Activated CD4-positive, alpha-beta memory T cell treated with anti-CD3 and anti-CD28 coated beads for 36 hours (primary cell): ENCODE measurements at places on chromosomes 1 and 21. TPM values are rescaled to one million over a fixed set of nuclear protein-coding genes. Genes with fewer than 3 reads are reported as not detected.

DYRK3 gene
- 10.1 TPM for total RNA-seq

C1orf105 gene
- not detected for total RNA-seq

SDC3 gene
- total RNA-seq: 0.17 TPM

ZNF644 gene
- total RNA-seq: 42.5 TPM

DNA sequence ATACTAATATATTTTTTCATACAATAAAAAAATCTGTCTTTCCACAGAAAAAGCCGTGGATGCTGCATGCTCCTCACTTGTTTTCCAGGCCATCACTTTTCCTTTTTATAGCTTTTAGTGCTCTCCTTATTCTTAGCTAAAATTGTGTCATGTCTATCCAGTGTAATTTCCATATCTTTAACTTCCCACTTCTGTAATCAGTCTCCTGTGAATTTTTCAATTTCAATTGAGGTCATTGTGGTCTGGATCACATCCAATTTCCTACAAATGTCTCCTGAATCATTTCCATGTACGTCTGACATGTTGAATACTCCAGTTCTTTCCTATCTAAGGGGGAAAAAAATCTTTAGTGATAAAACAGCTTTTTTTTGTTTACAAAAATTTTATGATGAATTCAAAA, 838.2 kb upstream of the B3GALT2 start:
- H3K4me3 ChIP-seq: no peak overlapping the region
- H3K4me1 ChIP-seq: no peaks in the 10 kb centered on the region
- no peak for DNase-seq
- no peaks in the 10 kb centered on the region for H3K27me3 ChIP-seq

DNA sequence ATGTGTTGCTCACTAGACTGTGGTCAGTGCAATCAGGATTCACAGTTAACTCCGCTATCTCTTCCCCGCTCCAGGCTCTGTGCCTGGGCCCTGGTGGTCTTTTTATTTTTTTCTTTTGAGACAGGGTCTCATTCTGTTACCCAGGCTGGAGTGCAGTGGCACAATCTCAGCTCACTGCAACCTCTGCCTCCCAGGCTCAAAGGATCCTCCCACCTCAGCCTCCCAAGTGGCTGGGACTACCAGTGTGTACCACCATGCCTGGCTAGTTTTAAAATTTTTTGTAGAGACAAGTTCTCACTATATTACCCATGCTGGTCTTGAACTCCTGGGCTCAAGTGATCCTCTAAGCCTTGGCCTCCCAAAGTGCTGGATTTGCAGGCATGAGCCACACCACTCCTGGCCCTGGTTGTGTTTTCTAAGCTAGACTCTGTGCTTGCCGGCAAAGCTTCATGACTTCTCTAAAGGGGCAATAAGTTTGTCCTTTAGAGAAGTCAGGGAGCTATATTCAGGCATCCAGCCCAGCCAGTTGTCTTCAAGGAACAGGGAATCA, 1.4 kb downstream of the RCSD1 start:
- H3K4me3 ChIP-seq: peak overlapping the region; percentile 93
- DNase-seq: no peak
- H3K27me3 ChIP-seq: no peaks in the 10 kb centered on the region
- H3K4me1 ChIP-seq: peaks cover 68% of the 10 kb centered on the region
- peak overlapping the region; percentile 97 for H3K27ac ChIP-seq
- peaks cover 31% of the 10 kb centered on the region for H3K36me3 ChIP-seq

DNA sequence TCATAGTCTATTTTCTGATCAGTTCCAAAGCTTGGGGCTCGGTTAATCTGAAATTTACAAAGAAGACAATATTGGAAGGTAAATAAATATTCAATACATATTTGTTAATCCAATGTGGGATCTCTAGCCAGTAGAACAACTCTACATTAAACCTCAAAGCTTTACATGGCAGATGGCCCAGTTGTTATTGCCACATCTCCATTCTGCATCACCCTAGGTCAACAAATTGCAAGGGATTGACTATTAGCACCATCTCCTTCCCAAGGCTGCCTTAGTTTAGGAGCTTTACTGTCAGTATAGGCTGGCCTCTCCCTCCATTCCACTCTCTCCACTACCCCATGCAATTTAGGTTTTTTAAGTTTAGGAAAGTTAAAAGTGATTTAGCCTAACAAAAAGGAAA, 69.7 kb downstream of the TTLL7 start:
- H3K4me1 ChIP-seq: no peaks in the 10 kb centered on the region
- H3K4me3 ChIP-seq: no peak overlapping the region
- peaks cover 6% of the 10 kb centered on the region for H3K27me3 ChIP-seq

- no peak for DNase-seq
- no peak overlapping the region for H3K27ac ChIP-seq
- no peaks in the 10 kb centered on the region for H3K36me3 ChIP-seq
- peaks cover 7% of the 10 kb centered on the region for H3K27me3 ChIP-seq
- peaks cover 2% of the 10 kb centered on the region for H3K4me1 ChIP-seq
These were observed 542.5 kb upstream of the PKN2 start for GRCh38 chr1:88141499-88142074.

DNA sequence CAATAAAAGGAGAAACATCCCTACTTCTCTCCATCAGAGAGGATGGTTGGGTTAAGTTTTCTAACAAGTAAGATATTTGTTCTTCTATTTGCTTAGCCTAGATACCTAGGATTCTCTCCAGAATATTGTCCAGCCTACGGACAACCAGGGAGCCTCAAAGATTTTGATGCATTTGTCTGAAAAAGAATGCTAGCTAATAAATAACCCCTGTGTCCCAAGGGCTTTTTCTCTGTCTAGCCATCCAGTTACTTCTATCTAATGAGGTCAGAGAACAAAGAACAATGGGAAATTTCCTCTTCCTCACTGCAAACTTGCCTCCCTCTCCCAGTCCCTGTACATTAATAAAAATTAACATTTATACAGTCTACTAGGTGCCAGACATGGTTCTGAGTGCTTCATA, 810 bp downstream of the RGS5 start:
- no peaks in the 10 kb centered on the region for H3K27me3 ChIP-seq
- no peak overlapping the region for H3K27ac ChIP-seq
- DNase-seq: no peak
- H3K36me3 ChIP-seq: no peaks in the 10 kb centered on the region
- H3K4me3 ChIP-seq: no peak overlapping the region

DNA sequence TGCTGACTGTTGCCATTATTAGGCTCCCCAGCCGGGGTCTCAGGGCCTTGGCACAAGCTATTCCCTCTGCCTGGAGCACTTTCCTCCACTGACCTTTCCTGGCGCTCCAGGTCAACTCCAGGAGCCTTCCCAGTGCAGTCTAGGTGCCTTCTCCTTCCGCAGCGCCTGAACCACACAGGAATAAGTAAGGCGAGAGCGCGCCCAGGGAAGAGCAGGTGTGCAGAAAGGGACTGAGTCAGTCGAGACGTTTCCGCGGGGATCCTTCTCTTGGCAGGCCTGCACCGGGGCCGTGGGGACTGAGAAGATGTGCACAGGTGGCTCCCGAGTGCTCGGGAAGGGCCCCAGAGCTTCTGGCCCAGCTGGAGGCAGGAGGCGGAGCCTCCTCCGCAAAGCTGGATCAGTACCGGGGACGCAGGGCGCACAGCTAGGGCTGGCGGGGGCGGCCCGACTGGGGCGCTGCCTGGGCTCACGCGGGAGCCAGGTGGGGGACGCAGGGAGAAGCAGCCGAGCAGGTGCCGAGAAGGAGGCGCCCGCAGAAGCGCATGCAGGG, 765 bp upstream of the BMP8A start:
- H3K36me3 ChIP-seq: peaks cover 5% of the 10 kb centered on the region
- H3K27me3 ChIP-seq: peaks cover 17% of the 10 kb centered on the region
- peak overlapping the region; percentile 45 for H3K4me3 ChIP-seq
- DNase-seq: peak; percentile 18

DNA sequence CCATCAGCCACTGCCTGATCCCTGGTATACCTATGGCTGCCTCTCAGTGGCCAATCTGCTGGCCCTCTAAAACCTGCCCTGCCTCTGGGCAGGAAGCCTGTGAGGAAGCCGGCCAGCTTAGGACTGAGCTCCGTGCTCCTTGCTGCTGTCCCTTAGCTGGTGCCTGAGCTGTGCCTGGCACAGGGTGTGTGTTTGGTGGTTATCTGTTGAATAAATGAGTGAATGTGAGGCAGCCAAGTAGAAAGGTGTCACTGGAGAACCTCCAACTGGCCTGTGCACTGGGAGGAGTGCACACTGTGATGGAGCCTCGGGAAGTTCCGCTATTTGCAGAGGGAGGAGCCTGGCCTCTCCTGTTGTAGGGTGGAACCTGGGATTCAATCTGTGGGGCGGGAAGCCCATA, 63.4 kb upstream of the STUM start:
- peaks cover 25% of the 10 kb centered on the region for H3K27me3 ChIP-seq
- H3K4me1 ChIP-seq: peaks cover 23% of the 10 kb centered on the region
- no peak overlapping the region for H3K27ac ChIP-seq
- no peak for DNase-seq
- no peaks in the 10 kb centered on the region for H3K36me3 ChIP-seq

GRCh38 chr21:41803316-41803715, 36.5 kb upstream of the RIPK4 start:
- no peak for DNase-seq
- no peak overlapping the region for H3K4me3 ChIP-seq
- no peak overlapping the region for H3K27ac ChIP-seq
- peaks cover 36% of the 10 kb centered on the region for H3K36me3 ChIP-seq

DNA sequence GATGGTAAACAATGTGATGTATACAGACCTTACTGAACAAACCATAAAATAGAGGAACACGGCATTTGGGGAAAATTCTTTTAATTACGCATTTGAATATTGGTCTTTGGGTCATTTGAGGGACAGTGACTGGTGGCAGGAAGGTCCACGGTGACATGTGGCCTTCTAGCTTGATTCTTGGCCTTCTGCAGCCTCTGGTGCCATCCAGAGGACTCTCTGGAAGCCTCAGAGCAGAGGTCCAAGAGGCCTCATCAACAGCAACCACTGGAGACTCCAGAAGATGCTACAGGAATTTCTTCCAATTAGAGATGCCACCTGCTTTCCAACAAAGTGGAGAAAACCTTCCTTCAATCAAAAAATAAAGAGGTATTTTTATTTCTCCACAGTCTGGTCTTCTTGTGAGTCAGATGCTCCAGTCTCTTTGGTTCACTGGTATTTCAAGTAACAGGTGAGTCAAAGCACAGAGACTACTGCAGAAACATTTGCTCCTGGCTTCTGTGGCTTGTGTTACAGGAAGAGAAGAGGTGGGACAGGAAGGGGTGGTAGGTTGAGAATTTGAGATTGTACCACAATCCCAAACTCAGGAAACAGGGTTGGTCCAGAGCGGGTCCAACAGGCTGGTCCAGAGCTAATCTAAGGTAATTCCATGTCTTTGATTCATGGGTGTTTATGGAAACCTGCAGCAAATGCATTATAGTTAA, 2.7 kb upstream of the F5 start:
- H3K36me3 ChIP-seq: no peaks in the 10 kb centered on the region
- DNase-seq: peak; percentile 51
- H3K27ac ChIP-seq: peak overlapping the region; percentile 85
- H3K27me3 ChIP-seq: no peaks in the 10 kb centered on the region
- peaks cover 70% of the 10 kb centered on the region for H3K4me1 ChIP-seq
- peak overlapping the region; percentile 52 for H3K4me3 ChIP-seq

DNA sequence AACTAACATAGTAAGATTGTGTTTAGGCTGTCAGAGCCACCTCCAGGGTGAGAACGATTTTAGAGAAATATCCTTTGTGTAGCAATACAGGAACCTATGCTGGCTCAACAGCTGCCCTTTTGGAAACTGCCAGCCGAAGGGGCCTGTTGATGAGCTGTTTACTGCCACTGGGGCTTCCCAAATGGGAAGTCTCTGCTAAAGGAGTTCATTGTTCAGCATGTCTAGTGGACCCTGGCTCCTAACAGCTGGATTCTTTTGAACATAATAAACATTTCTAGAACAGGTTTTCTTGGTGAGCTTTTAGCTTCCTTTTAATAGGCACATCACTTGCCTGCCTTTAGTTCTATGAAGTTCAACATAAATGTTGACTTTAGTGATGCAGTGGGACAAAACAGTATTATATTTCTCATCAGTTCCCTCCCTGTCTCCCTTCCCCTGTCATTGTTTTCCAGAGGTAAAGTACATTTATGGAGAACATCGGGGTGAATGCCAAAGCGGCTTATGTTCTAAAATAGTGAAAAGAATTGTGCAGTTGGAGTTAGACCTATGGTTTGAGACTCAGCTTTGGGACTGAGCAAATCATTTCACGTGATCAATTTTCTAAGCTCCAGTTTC, 57.4 kb downstream of the UCK2 start:
- peaks cover 13% of the 10 kb centered on the region for H3K4me1 ChIP-seq
- no peaks in the 10 kb centered on the region for H3K27me3 ChIP-seq
- no peak overlapping the region for H3K27ac ChIP-seq

DNA sequence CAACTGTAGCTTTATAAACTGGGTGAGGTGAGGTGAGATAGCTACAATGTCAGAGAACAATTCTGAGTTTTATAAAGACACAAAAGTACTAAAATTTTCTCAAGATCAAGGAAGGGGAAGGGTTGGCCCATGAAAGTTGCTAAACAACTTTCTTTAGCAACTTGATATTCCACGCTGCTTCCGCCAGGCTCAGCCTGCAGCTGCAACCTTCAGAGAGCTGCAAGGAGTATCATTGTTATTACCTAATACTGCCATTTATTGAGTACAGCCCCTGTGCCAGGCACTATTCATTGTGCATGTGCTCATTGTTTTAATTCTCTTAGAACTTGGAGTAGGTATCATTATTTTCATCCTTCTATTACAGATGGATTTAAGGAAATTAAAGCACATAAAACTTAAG, 34.1 kb upstream of the SUCO start:
- no peak overlapping the region for H3K4me3 ChIP-seq
- H3K27ac ChIP-seq: no peak overlapping the region
- no peak for DNase-seq
- no peaks in the 10 kb centered on the region for H3K4me1 ChIP-seq
- H3K27me3 ChIP-seq: peaks cover under 1% of the 10 kb centered on the region

DNA sequence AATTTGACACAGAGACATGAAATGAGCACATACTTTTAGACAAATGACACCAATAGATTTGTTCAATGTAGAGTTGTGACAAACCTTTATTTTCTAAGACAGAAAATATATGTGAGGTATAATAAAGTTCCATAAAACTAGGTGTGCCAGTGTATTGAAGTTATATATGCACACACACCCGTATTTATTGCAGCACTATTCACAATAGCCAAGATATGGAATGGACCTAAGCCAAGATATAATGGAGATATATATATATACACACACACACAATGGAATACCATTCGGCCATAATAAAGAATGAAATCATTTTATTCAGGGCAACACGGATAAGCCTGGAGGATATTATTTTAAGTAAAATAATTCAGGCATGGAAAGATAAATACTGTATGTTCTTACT, 1013.5 kb downstream of the KCNT2 start:
- no peaks in the 10 kb centered on the region for H3K4me1 ChIP-seq
- no peak overlapping the region for H3K27ac ChIP-seq
- no peaks in the 10 kb centered on the region for H3K36me3 ChIP-seq
- H3K27me3 ChIP-seq: no peaks in the 10 kb centered on the region
